Activated naive CD4-positive, alpha-beta T cell treated with Interleukin-2 at 50 U/mL for 16 hours (primary cell): ENCODE measurements at places on chromosomes 7 and 10.
A peak's percentile ranks its signal among the peaks of the same experiment; 100 is the strongest.

DNA sequence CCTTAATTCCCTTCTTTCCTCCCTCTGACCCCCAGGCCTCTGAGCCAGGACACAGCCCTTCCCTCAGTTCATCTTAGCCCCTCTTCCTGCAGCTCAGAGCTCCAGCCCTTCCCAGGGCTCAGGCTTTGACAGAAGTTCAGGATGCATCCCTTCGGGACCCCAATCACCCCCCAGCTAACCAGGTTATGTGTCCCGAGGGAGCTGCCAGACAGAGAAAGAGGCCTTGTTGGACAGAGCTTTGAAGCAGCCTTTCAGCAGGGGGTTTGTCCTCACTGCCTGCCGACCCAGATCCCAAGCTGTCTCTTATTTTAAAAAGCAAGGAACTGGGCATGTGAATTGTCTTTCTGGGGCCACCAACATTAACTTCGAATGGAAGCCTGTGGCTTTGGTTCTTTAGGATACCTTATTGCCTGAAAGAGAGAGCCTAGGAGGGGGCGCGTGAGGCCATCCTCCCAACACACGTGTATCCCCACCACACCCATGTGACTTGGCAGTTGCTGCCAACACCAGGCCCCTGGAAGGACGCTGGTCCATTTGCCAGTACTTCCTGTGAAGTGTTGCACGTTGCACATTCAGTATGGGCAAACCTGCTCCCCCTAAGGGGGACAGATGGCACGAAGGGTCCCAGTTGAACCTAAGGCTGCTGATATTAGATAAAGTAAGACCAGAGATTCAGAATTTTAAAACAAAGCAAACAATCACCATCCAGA, 858 bp downstream of the CCDC136 start:
- no peak for DNase-seq

DNA sequence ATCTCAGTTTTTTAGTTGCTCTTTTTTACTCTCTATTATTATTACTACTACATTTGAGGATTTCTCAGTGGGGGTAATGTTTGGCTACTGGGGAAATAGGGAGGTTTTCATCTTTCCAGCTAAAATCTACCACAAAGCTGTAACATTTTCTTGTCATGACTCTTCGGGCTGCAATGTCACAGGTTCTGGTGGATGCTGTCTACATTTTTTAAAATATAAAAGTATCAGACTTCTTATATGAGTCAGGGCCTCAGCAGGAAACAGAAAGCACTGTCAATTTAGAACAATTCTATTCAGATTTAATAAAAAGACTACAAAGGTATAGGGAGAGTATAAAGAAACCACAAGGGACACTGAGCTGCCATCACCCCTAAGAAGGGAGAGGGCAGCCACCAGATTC, 61.6 kb downstream of the DNAJC12 start:
- no peak for DNase-seq

GRCh38 chr7:144049491-144049890, 743 bp downstream of the OR2A5 start:
- no peak for DNase-seq

GRCh38 chr10:58771863-58772262, 259.2 kb downstream of the BICC1 start:
- no peak for DNase-seq

DNA sequence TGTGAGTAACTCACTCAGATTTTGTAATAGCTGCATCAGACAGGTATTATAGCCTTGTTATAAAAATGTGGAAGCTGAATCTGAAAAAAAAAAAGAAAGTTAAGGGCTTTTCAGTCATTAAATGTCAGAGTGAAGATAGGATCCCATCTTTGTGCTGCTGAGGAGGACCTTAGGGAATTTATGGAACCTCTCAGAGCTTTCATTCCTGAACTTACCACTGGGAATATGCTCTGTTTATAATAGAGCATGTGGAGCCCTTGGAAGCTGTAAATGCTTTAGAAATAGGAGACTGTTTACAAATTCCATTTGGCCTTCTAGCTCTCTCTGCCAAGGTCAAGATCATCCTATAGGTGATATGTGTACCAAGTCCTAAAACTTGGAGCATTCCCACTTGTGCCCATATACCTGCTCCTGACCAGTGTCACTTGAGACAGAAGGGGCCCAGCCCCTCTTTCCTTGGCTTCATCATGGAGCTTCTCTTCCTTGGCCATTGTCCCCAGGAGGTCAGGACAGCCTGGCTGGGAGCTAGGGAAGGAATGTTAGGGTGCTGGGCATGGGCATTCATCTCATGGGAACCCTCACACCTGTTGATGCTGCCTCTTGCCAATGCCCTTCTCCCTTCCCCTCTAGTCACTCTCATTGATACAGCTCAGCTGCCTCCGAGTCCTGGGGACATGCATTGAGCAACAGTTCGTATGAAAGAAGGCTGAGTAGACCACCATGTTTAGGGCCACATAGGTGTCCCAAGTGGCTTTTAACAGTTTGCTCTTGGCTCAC, 105.3 kb downstream of the LRRC18 start:
- no peak for DNase-seq

GRCh38 chr7:39615350-39615975, 7.9 kb upstream of the RALA start:
- DNase-seq = no peak

DNA sequence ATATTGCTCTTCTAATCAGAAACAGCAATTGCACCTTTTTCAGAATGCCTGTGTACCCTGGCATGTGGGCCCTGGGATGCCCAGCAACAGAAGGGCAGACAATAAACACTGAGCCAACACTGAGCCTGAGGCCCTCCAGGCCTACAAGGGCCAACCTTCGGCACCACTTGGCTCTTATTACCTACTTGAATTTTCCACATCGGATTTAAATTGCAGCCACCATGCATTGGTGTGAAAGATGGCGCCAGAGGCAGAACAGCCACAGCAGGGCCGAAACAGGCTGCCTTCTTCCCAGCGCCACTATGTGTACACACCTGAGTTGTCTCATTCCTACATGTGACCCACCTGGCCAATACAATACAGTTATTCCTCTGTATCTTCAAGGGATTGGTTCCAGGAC, 51.4 kb upstream of the EZH2 start:
- no peak for DNase-seq

GRCh38 chr10:23445591-23445990, 6.7 kb downstream of the OTUD1 start:
- no peak for DNase-seq

- DNase-seq = no peak
Measured at GRCh38 chr7:66700633-66701131, 39.9 kb upstream of the RABGEF1 start.

DNA sequence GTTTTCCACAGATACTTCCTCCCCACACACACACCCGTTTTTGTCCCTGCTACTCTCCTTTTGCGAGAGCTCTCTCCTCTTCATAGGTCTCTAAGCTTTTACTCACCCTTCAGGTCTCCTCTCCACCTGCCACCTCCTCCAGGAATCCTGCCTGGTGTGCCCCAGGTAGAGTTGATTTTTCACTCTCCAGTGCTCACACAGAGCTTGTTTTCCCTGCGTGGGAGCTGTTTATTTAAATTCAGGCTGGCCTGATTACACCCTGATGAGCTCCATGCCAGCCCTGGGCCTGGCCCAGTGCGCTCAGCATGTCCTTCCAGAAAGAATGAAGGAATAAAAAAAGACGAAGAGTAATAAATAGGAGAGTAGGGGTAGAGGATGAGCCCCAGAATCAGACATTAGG, 7.5 kb upstream of the CLDN4 start:
- DNase-seq = no peak

DNA sequence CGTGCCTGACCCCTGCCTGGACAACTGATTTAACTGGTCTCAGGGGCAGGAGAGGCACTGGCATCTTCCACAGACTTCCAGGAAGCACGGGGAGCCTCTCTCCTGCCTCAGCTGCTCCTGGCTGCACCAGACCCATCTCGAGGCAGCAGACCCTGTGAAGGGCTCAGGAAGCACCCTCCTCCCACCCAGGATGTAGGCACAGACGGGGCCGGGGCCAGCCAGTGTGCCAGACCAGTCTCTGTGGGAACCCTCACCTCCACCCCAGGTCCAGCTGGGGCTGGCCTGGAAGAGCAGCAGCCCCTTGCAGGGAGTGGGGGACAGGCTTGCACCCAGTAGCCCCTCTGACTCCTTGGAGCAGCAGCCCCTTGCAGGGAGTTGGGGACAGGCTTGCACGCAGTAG, 56.3 kb downstream of the RASGEF1A start:
- DNase-seq = no peak

GRCh38 chr10:125344573-125345171, 184.3 kb upstream of the CTBP2 start:
- DNase-seq = no peak

GRCh38 chr7:77309714-77310220, 106.4 kb downstream of the GSAP start:
- no peak for DNase-seq

- DNase-seq = no peak
Measured at GRCh38 chr10:132162590-132163277, 24.0 kb upstream of the DPYSL4 start.

GRCh38 chr10:70381471-70382421, 679 bp downstream of the LRRC20 start:
- peak; percentile 35 for DNase-seq

DNA sequence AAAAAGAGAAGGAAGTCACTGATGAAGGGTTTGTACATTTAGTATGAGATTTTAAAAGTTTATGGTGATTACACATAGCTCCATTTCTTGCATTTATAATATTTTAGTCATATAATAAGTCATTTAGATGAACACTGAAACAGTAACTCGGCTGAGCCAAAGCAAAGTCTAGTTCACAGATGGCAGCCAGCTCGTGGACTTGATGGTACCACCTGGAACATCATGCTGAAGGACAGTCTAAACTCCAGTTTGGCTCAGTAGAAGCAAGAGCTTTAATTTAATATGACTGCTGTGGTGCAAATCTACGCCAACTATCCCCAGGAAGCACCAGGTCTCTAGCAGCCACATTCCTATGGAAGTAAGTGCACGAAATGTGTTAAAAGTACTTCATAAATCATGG, 16.4 kb downstream of the SRI start:
- DNase-seq = no peak

- no peak for DNase-seq
Measured at GRCh38 chr7:101391991-101392390, 29.3 kb downstream of the COL26A1 start.

DNA sequence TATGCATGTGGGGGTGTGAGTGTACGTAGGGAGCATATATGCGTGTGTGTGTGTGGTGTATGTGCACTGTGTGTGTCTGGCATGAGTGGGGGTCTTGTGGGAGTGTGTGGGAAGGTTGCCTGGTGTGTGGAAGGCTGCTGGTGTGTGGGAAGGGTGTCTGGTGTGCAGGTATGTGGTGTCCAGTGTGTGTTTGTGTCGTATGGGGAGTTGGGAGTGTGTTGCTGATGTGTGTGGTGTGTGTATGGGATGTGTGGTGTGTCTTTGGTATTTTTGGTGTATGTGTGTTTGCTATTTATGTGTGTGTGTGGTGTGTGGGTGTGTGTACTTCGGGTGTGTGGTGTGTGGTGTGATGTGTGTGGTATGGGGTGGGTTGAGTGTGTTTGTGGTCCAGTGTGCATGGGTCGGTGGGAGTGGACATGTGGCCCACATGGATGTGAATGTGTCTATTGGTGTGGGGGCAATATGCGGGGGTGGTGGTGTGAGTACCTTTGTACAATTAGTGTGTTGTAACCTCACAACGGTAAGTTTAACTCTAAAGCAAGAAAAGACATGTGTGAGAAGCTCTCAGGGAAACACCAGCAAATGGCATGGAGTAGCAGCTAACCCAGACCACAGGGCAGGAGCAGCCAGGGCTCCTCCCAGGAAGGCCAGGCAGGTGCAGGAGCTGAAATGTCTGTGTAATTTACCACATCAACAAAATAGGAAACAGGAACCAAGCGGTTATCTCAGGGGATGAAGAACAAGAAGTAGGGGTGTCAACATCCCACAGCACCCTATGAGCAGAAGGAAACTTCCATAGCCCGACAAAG, 11.9 kb downstream of the ANTXRL start:
- peak; percentile 1 for DNase-seq

DNA sequence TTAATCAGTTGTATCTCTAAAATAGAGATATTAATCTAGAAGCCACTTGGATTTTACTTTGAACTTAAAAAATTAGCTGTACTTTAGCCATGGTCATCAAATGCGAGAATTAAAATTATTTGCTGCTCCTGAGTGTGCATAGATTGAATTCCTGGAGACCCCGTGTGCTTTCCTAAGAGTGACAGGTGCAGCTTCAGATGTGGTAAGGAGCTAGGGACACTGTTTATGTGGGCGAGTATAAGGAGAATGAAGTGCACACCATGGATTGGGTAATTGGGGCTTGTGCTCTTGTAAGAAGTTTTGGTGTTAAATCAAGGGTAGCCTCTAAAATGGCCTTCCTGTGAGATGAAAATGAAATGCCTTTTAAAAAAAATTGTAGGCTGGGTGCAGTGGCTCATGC, 9.8 kb downstream of the PLCE1 start:
- no peak for DNase-seq

- DNase-seq = no peak
Measured at GRCh38 chr10:63608511-63608910, 87.3 kb downstream of the REEP3 start.

DNA sequence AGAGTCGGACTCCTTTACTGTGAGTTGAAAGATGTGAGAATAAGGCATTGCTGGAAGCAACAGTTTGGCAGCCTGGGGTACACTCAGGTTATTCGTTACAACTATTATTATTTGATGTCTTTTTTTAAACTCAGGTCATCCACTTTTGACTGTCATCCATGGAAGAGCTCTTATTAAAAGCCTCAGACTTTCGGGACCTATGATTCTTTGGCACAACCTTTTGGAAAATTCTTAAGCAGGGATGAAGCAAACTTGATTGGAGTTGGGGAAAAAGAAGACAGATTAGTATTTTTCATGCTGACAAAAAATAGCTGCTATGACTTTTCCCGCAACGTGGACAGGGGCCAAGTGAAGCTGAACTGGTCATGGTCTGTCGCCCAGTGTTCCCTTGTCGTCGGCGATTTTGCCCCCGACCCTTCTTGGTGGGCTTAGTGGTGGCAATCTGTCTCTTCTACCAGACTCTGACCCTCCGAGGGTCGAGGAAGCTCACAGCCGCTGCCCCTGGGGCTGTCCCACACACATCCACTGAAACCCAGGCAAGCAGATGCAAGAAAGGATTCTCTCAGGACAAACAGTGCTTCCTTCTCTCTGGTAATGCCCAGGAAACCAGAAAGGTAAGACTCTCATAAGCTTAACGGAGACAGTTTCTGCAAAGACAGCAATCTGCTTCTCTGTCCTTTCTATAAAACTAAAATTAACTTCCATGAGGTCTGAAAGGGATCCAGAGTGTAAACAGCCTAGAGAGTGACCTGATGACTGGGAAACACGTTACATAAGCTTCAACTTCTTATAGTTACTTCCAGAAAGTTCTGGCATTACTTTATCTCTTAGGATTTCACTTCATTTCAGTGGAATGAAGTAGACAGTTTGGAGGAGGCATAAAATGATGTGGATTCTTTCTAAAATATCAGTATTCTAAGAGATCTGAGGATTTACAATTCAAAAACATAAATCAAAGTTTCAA, 1.0 kb downstream of the CPED1 start:
- no peak for DNase-seq

DNA sequence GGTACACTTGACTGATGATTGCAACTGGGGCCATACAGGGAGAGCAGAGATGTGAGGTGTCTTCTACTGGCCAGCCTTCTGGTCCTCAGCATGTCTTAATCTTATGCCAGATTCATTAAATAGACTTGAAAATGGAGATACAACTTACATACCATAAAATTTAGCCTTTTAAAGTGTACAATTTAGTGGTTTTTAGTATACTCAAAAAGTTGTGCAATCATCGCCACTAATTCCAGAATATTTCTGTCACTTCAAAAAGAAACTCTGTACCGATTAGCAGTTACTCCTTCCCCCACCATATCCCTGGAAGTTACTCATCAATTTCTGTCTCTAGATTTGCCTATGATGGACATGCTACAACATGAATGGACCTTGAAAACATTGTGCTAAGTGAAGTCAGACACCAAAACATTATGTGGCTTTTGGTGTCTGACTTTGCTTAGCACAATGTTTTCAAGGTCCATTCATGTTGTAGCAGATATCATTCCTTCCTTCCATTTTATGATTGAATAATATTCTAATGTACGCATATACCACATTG, 53.0 kb downstream of the SH2D4B start:
- no peak for DNase-seq
